ENCODE measurements at places on chromosomes 3 and 15. TPM values are rescaled to one million over a fixed set of nuclear protein-coding genes. Genes with fewer than 3 reads are reported as not detected.

The NR1I2 gene
- 39.6 TPM for polyA plus RNA-seq

The EFHB gene
- polyA plus RNA-seq = not detected

The CSPG5 gene
- 1.0 TPM for polyA plus RNA-seq

The AGTR1 gene
- 2.0 TPM for polyA plus RNA-seq

The GP9 gene
- polyA plus RNA-seq = not detected

The PSTPIP1 gene
- 6.6 TPM for polyA plus RNA-seq

The CTDSPL gene
- polyA plus RNA-seq = 22.8 TPM
